ENCODE measurements at places on chromosomes 11 and 22.

DNA sequence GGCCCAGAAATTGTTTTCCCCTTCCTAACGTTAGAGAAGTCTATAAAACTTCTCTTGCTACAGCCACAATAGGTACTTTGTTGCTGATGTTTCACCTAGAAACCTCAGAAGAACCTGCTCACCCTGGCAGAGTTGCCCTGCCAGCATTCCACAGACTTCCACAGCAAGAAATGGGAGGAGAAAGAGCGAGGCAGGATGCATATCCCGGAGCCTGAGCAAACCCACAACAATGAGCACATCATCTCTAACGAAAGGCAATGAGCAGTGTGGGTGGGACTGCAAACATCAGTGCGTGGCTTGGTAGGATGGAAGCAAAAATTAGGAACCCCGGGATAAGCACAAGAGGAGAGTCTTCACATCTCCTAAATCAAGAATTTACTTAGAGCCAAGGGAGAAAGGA is 892.3 kb downstream of the OPCML start:
- no peak for DNase-seq

DNA sequence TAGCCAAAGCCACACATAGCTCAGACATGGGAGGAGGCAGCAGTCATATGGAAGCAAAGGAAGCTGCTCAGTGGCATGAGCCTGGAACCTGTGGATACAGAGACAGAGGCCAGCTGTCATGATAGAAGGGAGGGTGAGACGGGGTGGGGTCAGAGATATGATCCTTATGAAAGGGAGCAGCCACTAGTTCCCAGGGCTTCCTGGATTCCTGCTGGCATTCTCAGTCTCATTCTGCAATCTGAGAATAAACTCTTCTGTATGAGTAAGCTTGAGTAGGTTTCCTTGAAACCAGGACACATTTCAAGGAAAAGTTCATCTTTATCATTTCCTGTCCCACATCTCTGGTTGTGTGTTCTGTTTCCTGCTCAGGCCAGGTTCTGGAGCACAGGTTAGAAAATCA is 220.2 kb upstream of the SNX19 start:
- DNase-seq = no peak

- no peak for DNase-seq
These were observed 15.6 kb upstream of the INCENP start for GRCh38 chr11:62108017-62108750.

- DNase-seq = no peak
These were observed 177.2 kb downstream of the CTTN start for GRCh38 chr11:70575396-70576060.

GRCh38 chr22:38716826-38717225 is 11.1 kb downstream of the GTPBP1 start:
- DNase-seq = no peak

- DNase-seq = no peak
These were observed 22.9 kb upstream of the IGSF22 start for GRCh38 chr11:18748766-18749365.

All from activated gamma-delta T cell treated with anti-CD3 and anti-CD28 coated beads, Interleukin-2, amount 50 U/mL, for 16 hours (primary cell).